Stimulated activated CD4-positive, alpha-beta T cell treated with anti-CD3 and anti-CD28 coated beads, Interleukin-2, amount 100 ng/mL, for 24 hours (primary cell): ENCODE measurements at places on chromosomes 6 and 20.

- DNase-seq: no peak
These were observed 165.1 kb upstream of the PCSK2 start for GRCh38 chr20:17061715-17062114.

- DNase-seq: no peak
These were observed 3.9 kb upstream of the MARCKS start for GRCh38 chr6:113853252-113853651.

DNA sequence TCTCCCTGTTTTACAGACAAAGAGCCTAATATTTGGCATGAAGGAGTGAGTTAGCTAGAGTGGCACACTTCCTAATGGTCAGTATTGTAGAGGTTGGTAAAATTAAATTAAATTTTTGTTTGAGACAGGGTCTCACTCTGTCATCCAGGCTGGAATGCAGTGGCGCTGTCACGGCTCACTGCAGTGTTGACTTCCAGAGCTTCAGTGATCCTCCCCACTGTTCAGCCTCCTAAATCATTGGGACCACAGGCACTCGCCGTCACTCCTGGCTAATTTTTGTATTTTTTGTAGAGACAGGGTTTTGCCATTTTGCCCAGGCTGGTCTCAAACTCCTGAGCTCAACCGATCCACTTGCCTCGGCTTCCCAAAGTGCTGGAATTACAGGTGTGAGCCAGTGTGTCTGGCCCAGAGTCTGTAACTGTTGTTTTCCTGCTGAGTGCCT, 70.9 kb downstream of the SCAND1 start:
- DNase-seq: no peak

DNA sequence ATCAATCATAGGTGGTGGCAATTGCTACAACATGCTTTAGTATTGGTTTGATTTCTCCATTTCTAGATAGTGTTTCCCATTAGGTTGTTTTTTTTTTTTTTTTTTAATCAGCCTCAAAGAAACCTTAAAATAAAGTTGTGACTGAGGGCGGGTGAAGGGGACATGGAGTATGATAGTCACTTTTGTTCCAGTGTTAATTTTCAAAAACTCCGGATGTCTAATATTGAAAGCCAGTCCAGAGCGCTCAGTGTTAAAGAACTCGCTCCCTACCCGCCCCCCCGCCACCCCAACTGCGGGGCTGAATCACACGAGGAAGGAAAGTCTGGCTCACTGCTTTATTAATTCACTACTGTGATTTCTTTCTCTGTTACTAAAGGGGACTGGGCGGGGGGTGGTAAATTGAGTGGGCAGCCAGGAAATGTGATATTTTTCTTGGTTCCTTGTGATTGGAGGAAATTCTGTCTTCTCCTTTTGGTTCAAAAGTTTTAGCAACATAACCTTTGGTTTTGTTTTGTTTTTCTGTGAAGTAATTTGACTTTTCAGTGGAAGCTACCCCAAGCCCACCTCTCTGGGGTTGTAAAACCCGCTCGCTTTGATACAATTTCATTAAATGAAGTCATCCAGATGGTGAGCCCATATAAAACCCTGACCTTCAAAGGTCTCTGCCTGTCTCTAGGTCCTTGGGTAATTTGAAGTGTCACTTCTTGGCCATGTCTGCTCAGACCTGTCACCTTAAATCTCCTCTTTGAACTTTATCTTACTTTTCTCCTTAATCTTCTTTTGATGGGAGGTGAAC, 38.0 kb downstream of the TNFAIP3 start:
- peak; percentile 87 for DNase-seq

GRCh38 chr6:45470131-45470738, 92.5 kb upstream of the SUPT3H start:
- DNase-seq: no peak

- no peak for DNase-seq
These were observed 34.2 kb upstream of the FRMD1 start for GRCh38 chr6:168113226-168113625.

DNA sequence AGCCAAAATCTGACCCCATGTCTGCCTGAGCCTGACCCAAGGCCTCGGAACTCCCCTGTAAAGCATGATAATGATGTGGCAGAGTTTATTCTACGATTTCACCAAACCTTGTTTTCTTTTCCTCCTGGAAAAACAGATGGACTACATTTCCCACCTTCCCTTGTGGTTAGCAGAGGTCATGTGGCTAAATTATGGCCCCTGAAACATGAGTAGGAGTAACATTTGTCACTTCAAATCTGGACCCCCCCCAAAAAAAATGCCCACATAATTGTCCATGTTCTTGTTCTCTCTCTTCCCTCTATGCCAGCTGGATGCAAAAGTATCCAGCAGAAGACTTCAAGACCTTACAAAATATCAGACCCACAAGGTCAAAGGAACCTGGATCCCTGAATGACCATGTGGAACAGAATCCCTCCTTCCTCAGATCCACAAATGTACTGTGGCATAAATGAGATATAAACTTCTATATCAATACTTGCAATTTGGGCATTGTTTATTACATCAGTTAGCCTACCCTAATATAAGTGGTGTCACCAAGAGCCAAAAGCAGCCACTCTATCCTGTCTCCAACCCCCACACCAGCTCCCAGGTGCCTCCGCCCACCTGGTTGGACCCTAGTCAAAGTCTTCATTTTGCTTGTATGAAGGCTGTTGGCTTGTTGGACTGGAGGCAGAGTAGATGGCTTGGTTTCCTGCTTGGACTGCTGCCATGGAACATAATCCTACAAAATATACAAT, 1.4 kb downstream of the C20orf96 start:
- no peak for DNase-seq

DNA sequence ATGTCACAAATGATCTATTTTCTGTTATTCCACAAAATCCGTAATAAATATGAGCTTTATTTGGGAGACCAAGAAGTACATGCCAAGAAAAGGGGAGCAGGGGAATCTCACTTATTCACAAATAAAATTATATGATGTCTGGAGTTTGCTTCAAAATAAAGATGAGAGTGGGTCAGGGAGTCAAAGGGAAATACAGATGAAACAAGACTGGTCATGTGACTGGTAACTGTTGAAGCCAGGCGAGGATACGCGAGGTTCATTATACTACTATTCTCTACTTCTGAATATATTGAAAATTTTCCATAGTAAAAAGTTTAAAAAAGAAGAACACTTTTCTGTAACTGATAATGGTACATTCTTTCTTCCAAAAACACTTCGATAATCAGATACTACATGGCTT, 14.6 kb downstream of the EPB41L2 start:
- DNase-seq: no peak

DNA sequence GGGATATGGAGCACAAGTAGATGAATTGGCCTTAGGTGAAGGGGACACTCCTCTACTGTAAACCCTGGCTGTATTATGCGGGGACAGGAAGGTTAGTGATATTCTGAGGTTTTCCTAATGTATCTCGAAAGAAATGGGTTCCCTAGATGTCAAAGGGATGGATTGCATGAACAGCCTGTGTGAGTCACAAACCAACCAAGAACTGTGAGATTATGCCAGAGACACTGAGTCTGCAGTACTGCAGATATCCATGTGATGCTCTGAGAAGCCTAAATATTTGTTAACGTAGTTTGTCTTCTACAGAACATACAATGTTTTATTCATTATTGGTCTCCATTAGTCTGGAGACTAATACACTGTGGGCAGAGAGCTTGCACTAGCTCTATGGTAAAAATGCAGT, 182.2 kb downstream of the AKAP7 start:
- no peak for DNase-seq

GRCh38 chr6:36822506-36823269, 16.6 kb downstream of the CPNE5 start:
- no peak for DNase-seq

DNA sequence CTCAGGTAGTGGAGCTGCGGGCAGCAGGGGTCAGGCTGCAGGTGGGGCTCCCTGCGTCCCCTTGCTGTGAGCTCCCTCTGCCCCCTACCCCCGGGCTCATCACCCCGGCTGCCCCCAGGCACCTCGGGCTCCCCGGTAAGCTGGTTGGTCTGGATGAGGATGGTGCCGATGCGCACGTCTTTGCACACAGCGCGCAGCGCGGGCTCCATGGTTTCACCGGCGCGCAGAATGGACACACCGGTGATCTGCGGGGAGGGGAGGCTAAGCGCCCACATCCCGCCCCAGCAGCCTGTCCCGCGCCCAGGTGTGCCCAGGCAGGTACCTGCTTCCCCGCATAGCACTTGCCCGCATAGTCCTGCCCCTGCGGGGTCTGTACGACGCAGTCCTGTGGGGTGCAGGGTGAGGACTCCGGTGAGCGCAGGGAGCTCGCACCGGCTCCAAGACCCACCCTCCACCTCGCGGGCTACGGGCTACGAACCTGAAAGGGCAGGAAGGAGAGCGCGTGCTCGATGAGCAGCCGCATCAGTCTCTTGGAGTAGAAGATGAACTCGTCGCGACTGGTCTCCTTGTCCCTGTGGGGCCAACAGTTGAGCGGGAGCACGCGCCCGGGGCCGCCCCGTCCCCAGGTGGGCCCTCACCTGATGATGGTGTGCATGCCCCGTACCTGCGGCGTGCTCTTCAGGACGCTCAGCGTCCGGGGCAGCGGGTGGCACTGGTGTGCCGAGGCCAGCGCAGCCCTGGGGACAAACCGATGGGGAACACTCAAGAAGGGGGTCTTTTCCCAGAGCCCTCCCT, 15.5 kb downstream of the UCKL1 start:
- DNase-seq: no peak

GRCh38 chr6:45986746-45987274, 28.9 kb downstream of the CLIC5 start:
- DNase-seq: no peak

- DNase-seq: no peak
These were observed 70.7 kb upstream of the LTV1 start for GRCh38 chr6:143772116-143773086.

GRCh38 chr6:48078120-48078519, 32.9 kb downstream of the PTCHD4 start:
- no peak for DNase-seq

DNA sequence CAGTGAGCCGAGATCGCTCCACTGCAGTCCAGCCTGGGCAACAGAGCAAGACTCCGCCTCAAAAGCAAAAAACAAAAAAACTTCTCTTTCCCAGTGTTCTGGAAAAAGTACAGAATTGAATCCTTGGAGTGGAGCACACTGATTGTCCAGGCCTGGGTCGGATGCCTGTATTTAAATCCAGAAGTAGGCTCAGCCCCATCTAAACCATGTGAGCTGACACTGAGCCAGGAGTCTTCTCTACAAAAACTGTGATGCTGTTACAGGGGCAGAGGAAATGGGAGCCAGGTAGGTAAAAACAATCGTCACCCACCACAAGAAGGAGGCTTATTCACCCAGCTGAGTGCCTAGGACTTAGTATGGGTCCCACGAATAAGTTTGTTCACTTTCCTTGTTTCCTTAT, 43.0 kb upstream of the PTPN1 start:
- DNase-seq: no peak

GRCh38 chr6:30942338-30943060, 1.7 kb downstream of the MUCL3 start:
- no peak for DNase-seq

DNA sequence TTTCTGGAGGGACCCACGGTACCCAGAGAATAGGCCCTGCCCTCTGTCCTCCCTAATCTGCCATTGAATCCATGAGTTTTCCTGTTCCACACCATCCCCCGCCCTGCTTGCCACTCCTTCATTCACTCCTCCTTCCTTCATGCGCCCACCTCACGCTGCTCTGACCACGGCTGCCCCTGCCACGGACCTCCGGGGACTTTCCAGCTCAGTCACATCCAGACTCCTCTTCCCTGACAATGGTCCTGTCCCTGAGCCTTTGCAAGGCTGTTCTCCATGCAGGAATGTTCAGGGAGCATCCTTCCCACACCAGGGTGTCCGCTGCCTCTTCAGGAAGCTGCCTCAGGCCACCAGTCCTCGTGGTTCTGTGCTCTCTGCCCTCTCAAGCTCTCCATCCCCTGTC, 25.9 kb downstream of the GLP1R start:
- peak; percentile 6 for DNase-seq

- DNase-seq: no peak
These were observed 85.6 kb downstream of the SNX5 start for GRCh38 chr20:17882834-17883591.

DNA sequence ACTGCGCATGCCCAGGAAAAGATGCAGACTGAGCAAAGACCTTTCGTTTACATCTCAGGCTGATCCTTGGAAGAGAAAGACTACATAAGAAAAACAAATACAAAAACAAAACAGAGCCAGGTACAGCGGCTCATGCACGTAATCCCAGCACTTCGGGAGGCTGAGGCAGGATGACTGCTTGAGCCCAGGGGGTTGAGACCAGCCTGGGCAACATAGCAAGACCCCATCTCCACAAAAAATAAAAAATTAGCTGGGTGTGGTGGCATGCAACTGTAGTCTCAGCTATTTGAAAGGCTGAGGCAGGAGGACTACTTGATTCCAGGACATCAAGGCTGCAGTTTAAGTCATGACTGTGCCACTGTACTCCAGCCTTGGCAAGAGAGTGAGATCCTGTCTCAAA, 41.7 kb downstream of the SRPK1 start:
- DNase-seq: no peak

- no peak for DNase-seq
These were observed 701.8 kb upstream of the FLRT3 start for GRCh38 chr20:15039088-15039752.

GRCh38 chr6:4085332-4085700, 6.4 kb upstream of the FAM217A start:
- no peak for DNase-seq

GRCh38 chr20:63745424-63745805, 5.8 kb downstream of the SLC2A4RG start:
- no peak for DNase-seq

GRCh38 chr6:34332251-34333198, 59.9 kb downstream of the NUDT3 start:
- DNase-seq: no peak

- no peak for DNase-seq
These were observed 29.6 kb downstream of the PCNA start for GRCh38 chr20:5090191-5090590.

GRCh38 chr20:37762716-37763485, 69.1 kb downstream of the CTNNBL1 start:
- DNase-seq: no peak

- no peak for DNase-seq
These were observed 14.4 kb upstream of the GJE1 start for GRCh38 chr6:142118328-142118727.

DNA sequence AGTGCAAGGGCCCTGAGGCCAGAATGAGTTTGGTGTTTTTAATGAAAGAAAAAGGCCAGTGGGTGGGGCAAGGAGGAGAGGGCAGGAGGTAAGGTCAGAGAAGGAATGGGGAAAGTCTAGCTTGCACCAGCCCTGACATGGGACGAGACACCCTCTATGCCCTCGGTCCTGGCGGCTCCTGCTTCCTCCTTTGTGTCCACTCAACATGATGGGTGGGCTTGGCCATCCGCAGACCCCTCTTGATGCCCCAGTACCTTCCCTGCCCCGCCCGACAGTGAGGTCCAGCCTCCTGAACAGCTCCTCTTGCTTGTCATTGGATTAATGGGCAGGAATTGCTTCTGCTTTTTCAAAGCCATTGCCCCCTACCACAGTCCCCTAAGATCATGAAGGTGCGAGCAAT, 33.6 kb upstream of the ANGPT4 start:
- no peak for DNase-seq

- DNase-seq: peak; percentile 50
These were observed 416 bp upstream of the POLR1H start for GRCh38 chr6:30060606-30061091.
